ENCODE measurements at places on chromosomes 4 and X.

GRCh38 chrX:1212532-1212931 is at the start of gene CRLF2:
Gene CRLF2, minus strand, starts transcription at chrX:1212649. Its CDS starts 15 bp downstream, at chrX:1212634.
- no peak for DNase-seq

DNA sequence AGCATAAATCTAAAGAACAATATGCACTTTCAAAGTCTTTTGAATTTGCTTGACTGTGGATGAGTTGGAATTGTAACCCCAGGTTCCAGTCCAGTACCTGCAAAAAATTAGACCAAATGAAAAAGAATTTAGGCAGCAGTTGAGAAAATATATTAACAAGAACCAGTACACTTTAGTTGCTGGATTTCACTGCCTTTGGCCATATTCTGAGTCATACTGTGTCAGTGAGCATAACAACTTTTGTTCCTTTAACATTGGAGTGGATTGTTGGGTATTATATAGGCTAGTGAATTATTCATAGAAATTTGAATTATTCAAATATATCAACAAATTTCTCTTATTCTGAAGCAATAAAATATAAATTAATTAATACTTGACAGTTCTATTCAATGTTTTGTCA is 101.5 kb upstream of the SMAD1 start:
- DNase-seq: no peak

- no peak for DNase-seq
Measured at GRCh38 chr4:70624226-70624793, 4.2 kb upstream of the ENAM start.

DNA sequence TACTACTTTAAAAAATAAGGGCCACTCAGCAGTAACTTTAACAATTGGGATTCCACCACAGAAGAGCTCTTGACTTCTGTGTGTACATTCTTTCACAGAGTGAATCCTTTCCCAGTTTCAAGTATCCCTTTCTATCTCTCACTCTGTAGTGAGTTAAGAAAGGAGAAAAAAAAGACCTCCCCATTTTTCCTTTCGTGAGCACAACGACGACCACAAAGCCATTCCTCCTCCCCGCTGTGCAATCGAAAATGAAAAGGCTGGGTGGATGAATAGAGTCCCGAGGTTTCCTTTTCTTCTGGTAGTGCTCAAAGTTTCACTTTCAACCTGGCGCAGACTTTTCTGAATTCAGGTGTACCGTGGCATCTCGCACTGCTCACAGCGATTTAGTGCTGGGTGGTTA is 58.0 kb downstream of the TAB3 start:
- peak; percentile 15 for DNase-seq

DNA sequence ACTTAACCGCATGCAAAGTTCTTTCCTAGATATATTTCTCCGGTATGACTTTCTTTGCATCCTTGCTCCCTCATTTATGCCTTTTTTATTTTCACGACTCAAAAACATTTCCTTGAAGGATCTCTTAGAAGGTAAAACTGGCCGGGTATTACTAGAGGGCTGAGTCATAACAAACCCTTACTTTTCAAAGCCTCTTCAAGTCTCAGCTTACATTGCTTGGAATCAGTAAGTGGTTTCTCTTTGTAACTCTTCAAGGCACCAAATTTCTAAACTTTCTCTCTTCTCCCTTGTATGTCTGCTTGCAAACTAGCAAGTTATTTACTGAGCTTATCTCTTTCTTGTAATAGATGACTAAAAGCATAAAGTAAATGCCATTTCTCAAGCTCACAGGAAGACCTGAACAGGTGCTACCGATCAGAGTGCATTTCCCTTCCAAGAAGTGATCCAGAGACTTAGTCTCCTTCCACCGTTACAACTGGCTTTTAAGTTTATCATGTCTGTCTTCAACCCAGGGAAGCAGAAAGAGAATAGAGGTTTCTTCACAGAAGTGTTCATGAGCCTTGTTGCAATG is 75.5 kb downstream of the ANXA10 start:
- no peak for DNase-seq

GRCh38 chrX:77347572-77347971 is 99.6 kb upstream of the FGF16 start:
- DNase-seq: no peak

DNA sequence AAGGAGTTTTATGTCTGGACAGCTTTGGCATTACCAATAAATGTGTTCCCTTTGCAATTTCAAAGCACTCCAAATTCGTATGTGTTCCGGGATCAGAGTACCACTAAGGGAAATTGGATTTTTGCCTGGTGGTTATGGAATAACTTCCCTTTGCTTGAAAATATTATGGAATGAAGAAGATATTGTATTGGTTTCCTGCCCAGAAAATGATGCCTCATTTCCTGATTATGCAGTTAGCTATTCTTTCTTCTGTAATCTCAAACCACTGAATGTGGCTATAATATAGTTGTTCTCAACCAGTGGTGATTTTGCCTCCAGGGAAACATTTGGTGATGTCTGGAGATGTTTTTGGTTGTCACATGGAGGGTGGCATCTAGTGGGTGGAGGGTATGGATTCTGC is 142.9 kb downstream of the PCDH7 start:
- no peak for DNase-seq

DNA sequence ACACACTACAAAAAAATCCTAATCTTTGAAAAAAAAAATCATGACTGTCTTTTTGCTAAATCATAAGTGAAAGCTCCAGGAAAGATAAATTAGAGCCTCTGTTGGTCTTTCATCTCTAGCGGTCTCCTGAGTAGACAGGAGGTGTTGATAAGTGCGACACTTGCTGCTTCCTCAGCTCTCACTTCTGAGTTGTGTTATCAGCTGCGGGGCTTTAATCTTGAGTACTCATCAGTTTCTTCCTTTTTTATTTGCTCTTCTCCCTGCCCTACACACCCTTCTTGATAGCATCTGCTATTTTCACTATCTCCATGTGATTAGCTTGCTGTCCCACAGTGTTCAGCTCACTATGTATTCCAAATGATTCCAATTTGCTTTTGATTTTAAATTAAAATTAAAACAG is 1449.2 kb downstream of the C4orf33 start:
- no peak for DNase-seq

- DNase-seq: no peak
Measured at GRCh38 chr4:146347822-146348221, 133.5 kb downstream of the REELD1 start.

DNA sequence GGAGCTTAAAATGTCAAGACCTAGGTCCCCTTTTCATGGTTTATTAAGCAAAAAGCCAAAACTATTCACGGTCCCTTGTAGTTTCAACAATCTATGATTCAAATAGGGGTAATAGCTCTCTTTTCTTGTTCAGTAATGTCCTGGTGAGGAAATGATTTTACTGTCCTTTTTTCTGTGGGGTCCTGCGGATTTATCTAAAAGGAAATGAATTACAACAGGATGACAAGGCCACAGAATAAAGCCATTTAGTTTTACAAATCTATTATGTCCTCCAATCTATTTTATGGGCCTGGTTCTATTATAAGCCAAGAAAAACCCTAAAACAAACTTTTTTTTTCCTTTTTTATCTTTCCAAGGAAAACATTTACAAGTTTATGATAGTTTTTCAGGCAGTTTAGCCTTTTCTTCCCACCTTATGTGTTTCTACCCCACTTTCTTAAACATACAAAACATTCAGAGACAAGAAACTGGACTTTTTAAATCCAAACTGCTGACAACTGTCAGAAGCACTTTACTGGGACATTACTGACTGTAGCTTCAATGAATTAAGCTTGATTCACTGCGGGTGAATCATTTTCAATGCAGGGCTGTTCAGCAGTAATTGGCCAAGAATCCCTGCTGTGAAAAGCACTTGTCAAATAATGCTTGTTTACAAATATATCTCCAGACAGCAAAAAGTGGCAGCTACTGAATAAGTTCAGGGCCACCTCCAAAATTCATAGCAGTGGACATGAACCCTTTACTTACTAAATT is 4.3 kb downstream of the EPHA5 start:
- DNase-seq: no peak

DNA sequence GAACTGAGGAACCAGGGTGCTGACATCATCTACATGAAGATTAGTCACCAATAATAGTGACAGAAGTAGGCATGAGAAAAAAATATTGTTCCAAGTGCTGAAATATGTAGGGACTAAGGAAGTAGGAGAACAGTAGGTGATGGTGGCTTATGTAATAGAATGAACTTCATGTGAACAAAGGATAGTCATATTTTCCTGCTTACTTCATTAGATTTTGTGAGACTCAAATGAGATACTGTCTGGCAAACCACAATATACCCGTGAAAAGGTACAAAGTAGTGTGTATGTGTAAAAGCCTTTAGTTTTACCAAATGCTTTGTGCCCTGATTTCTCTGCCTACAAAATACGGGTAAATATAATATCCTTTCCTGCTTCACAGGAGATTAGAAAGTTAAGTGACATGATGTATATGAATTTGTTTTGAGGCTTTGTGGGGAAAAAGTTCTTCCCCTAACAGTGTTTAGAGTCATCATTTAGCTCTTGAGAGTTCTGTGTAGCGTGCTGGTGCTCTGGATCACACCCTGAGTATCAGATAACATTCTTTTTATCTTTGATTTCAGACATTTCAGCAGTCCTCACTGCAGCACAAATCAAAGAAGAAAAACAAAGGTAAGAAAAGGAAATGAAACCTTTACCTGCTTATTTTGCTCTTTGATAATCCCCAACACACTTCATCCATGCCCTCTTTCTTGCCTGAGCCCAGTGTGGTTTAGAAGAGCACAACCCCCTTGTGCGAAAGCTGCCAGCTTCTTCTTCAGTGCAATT is 67.9 kb downstream of the KLHL34 start:
- no peak for DNase-seq

DNA sequence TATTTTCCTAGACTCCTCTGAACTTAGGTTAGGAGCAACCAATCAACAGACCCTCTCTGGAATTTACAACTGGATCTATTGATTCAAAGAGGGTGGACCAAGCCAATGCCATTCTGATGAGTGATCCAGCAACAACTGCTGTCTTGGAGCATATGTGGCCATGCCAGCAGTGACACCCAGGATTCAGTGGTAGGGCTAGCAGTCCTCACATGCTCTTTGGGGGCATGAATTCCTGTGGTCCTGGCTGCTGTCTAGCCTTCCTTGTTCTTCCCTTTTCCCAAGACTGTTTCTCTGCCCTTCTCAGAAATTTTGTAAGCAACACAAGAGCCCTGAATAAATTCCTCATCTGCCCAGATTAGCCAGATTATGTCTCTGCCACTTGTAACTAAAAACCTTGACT is 61.5 kb upstream of the GATB start:
- DNase-seq: no peak

GRCh38 chrX:88244066-88244465 is 503.0 kb upstream of the CPXCR1 start:
- DNase-seq: peak; percentile 5

DNA sequence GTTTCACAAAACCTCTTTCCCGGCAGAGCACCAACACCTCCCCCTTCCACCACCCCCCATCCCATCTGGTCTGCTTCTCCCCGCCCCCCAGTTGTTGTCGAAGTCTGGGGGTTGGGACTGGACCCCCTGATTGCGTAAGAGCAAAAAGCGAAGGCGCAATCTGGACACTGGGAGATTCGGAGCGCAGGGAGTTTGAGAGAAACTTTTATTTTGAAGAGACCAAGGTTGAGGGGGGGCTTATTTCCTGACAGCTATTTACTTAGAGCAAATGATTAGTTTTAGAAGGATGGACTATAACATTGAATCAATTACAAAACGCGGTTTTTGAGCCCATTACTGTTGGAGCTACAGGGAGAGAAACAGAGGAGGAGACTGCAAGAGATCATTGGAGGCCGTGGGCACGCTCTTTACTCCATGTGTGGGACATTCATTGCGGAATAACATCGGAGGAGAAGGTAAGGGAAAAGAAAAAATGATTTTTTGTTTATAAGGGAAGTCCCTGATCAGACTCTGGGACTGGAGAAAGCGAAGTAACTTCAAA is at the start of gene PDGFRA:
Gene PDGFRA (plus strand): TSS at position 333 of the 541 bp plus-strand sequence. CDS start 29,476 bp downstream, outside the sequence.
- DNase-seq: no peak

- DNase-seq: no peak
Measured at GRCh38 chr4:70739496-70740337, 18.0 kb downstream of the RUFY3 start.

DNA sequence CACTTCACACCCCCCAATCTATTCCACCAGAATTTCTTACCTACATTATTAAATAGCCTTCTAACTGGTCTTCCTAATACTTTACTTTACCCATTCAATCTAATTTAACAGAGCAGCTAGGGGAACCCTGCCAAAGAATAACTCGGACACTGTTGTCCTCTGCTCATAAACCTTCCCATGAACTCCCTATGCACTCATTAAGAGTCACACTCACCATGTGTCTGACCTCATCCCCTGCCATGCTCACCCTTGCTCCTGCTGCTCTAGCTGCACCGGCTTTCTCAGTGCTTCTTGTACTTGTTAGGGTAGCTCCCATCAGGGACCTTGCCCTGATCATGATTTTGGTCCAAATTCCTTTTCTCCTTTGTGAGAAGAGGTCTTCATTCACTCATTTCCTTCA is 54.6 kb upstream of the GUCY1A1 start:
- no peak for DNase-seq

- no peak for DNase-seq
Measured at GRCh38 chr4:41189076-41189475, 25.3 kb downstream of the APBB2 start.

- no peak for DNase-seq
Measured at GRCh38 chr4:73676861-73677323, 56.7 kb upstream of the RASSF6 start.

DNA sequence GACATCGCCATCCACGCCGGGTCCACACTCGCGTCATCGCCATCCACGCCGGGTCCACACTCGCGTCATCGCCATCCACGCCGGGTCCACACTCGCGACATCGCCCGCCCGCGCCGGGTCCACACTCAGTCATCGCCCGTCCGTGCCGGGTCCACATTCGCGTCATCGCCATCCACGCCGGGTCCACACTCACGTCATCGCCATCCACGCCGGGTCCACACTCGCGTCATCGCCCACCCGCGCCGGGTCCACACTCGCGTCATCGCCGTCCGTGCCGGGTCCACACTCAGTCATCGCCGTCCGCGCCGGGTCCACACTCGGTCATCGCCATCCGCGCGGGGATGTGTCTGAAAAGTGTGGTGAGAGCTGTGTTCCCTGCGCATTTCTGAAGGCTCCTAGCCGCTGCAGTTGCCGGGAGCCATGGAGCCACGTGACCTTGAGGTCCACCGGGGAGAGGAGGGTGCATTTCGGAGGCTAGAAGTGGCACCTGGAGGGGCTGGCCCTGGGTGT is 17.3 kb downstream of the PCGF3 start:
- DNase-seq: no peak

DNA sequence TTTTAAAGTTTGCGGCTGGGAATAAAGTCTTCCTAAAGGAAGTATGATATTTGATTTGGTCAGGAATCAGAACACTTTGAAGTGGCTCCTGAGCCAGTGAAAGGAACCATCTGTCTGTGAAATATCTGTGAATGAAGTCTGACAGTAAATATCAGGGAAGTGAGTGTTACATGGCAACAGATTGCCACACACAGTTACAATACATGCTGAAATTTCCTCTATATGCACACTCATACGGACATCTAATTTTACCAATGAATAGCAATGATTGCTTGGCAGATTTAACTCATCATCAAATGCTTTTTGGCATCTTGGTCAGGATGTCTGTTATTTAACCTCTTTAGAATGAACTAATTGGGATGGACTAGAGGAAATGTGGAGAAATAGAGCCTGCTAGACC is 1023.8 kb downstream of the FAT4 start:
- DNase-seq: no peak
